ENCODE measurements at places on chromosomes 6 and 20.

- no peak for DNase-seq
Measured at GRCh38 chr20:59299945-59300332, 472 bp upstream of the EDN3 start.

DNA sequence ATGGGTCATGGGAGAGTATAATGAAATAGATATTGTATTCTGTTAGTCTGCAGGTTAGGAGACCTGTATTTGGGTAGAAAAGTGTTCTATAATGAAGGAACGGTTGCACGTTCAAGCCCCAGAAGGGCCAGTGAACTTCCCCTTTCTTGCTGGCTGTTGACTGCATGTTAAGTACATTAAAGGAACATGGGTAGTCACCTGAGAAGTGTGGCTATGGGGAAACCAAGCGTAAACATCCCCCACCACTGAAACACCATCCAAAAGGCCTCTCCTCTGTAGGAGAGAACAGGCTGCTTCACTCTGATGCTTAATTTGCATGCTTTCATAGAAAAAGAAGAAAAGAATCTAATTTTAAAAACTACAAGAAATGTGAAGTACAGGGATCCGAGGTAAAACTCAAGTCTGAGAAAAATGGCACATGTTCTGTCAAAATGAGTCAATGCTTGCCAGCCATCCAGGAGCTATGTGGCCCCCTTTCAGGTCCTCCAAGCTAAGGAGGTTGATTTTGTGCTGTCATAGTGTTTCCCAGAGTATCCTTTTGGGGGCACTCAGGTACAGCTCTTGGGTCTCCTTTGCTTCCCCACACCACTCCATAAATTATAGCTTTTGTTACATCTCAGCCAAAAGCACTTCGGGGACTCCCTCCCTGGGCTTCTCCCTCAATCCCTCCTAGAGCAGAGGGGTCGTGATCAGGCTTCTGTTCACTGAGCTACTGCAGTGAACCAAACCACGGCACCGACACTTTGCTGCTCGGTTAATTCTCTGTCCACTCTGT is 283.7 kb upstream of the AGPAT4 start:
- no peak for DNase-seq

DNA sequence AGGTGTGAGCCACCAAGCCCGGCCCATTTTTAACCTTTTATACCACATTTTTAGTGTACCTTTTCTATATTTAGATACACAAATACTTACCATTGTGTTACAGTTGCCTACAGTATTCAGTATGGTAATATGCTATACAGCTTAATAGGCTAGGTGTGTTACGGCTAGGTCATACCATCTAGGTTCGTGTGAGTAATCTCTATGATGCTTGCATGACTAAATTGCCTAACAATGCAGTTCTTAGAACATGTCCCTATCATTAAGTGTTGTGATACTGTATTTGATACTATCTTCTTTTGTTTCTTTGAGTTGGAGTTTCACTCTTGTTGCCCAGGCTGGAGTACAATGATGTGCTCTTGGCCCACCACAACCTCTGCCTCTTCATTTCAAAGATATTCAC is 387.7 kb upstream of the SASH1 start:
- no peak for DNase-seq

GRCh38 chr6:109071125-109071917 is 23.3 kb downstream of the SESN1 start:
- no peak for DNase-seq

- no peak for DNase-seq
Measured at GRCh38 chr6:54695815-54696214, 150.8 kb upstream of the FAM83B start.

GRCh38 chr20:31576751-31577150 is 28.3 kb upstream of the ID1 start:
- no peak for DNase-seq
